ENCODE measurements at places on chromosomes 1 and 21.

DNA sequence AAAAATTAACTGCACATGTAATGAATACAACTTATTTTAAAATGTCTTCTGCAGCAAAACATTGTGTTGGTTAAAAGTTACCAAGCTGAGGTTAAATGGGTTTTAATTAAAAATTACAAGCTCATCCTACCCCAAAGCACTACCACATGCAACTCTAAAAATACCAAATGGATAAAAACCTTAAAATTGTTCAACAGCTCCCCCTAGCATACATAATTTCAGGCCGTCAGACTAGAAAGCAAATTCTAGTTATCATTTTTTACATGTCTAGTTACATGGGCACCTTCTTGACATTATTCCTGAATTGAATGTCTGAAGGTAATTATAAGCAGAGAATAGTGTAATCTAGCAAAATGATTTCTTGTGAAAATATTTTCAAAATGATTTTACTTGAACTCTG is 176.5 kb downstream of the C1orf21 start:
- DNase-seq = peak; percentile 21

DNA sequence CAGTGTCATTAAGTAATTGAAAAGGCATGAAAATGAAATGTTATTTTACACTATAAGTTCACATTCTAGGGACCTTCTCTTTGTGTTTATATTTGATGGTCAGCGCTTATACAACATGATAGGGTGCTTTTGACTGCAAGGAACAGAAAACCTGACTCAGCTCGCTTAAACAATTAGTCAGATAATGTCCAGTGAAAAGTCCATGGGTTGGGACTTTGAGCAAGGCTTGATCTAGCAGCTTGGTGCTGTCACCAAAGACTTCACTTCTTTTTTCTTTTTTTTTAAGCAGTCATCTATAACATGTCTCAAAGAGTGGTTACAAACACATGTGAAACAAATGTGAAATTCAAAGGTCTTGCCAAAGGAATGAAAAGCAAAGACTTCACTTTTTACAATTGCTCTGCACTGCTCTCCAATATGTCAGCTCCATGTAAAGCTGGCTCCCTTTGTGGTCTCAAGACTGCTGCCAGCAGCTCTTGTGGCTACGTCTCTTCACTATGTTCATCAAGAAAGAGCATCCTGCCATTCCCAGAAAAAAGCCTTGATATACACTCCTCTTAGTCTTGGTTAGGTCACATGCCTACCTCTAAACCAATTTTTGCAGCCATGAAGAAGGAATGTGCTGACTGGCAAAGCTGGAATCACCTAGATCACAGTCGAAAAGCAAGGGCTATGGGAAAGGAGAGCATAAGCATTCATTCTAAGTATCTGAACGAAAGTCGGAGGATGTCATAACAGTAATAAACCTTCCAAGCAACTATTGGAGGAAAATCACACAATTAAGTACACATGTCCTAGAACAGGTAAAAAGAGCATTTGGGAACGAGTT is 15.2 kb downstream of the F3 start:
- no peak for DNase-seq

DNA sequence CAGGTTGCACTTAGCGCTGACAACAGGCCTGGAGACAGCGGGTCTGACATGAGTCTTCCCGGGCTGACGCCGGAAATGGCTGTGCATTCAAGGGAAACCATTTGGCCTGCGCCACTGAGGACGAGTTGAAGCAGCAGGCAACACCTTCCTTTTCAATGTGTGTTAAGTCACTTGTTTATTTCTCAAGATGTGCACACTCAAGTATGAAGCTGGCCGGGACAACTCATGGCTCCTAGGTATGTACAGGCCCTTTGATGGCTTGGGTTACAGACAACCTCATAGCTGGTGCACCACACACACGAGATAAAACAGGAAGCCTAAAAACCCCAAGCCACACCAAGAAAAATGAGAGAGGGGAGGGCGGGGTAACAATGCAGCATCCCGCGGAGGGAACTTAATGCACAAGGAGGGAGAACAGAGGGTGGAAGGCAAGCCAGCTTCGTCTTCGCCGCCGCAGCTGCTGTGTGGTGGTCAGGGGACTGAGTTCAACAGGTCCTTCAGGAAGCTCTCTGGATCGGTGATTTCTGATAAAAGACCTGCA is 118.0 kb upstream of the IFFO2 start:
- DNase-seq = no peak

- no peak for DNase-seq
Measured at GRCh38 chr1:242586360-242586680, 61.8 kb upstream of the PLD5 start.

DNA sequence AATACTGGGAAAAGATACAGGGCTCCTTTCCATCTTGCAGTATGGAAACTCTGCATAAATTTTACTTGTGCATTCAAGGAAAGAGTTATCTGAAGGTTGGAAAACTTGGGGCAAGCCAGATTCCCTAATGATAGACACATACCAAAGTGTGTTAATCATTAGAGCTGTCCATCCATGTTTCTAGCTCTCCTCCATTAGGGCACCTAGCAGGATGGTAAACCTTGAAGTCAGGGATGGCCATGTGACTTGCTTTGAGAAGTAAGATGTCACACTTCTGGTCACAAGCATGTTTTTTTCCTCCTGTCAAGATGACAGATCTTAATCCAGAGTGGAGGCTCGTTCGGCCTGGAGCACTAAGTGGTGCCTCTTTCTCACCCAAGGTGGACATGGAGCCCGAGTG is 241.9 kb upstream of the RUNX1 start:
- DNase-seq = no peak

DNA sequence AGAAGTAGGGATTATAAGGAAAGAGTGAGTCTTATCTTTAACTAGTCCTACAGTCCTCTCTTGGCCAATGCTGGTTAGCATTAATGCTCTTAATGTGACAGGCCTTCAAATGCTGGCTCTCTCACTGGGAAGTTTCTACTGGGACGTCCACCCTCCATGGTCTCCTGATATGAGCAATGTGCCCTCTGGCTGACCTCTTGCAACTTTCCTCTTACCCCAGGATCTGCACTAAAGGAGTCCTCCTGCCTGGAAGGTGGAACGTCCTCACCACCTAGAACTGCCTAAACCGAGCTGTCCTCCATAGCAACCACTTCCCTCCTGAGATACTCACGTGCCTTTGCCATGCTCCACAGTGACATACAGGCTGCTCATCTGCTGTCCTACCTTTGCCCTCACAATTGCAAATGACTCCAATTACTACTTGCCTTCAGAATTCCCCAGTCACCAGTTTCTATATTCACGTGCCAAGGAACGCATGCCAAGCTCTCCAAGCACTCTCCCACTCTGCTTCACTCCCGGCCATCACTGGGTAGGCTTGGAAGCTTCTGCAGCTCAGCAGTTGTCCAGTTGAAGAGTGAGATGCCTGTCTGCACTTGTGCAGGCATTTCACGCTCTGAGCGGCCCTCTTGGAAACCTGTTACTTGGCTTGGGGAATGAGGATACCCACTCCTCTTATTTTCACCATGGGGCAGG is 404.7 kb downstream of the RRAGC start:
- no peak for DNase-seq

DNA sequence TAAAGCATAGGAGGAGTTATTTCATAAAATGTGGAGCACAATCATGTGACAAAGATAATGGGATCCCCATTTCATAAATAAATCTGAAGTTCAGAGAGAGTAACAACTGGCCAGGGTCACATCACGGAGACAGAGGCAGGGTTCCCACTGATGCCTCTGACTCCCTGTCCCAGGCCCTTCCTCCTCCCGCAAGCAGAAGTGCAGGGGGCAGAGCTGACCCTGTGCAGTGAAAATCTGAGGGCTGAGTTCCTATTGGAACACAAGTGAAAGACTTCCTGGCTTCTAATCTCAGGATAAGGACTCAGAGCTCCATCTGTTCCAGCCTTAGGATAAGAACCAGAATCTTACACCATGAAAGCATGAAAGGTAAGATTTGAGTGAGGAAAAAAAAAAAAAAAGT is 22.0 kb downstream of the SELL start:
- no peak for DNase-seq

DNA sequence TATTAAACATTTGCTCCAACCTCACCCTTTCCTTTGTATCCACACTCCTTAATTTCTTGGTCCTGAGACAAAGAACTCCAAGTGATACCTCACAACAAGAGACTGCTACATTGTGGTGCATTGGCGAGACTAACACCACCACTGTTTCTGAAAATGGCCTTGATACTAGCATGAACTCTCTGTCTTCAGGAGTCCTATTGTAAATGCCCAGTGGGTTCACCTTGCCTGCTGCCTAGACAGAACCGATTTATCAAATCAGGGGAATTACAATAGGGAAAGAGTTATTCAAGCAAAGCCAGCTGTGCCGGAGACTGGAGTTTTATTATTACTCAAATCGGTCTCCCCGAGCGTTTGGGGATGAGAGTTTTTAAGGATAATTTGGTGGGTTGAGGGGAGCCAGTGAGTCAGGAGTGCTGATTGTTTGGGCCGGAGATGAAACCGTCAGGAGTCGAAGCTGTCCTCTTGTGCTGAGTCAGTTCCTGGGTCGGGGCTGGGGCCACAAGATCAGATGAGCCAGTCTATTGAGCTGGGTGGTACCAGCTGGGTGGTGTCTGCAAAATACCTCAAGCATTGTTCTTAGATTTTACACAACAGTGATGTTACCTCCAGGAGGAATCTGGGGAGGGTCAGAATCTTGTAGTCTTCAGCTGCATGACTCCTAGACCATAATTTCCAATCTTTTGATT is 83.1 kb downstream of the DESI2 start:
- no peak for DNase-seq

DNA sequence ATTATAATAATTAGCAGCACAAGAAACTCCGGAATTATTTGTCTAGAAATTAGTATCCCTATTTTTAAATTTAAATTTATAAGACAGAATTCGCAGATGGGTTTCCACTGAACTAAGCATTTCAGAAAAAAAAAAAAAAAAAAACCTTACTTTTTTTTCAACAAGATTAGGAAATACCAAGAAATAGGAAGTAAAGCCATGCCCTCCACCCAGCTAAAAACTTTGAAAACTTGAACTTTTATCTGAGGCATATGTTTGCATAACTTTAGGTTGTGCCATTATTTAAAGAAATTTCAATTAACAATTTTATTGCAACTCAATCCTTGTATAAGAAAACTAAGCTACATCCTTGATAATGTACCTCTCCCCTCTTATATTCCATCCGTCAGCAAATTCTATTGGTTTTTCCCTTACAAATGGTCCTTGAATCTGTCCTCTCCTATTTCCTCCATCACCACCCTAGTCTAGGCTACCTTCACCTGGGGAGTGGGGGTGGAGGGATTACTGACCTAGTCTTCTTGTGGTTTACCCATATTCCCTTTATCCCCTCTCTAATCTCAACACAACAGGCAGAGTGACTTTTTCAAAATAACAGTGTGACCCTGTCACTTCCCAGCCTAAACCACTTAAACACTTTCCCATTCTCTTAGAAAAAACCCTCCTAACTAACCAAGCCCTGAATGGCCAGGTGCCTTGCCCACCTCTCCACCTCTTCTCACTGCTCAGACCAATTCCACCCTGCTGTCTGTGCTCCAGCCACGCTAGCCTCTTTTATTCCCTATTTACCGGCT is 1.4 kb upstream of the EVI5 start:
- no peak for DNase-seq

- DNase-seq = no peak
Measured at GRCh38 chr21:34158866-34159835, 85.8 kb downstream of the MRPS6 start.

DNA sequence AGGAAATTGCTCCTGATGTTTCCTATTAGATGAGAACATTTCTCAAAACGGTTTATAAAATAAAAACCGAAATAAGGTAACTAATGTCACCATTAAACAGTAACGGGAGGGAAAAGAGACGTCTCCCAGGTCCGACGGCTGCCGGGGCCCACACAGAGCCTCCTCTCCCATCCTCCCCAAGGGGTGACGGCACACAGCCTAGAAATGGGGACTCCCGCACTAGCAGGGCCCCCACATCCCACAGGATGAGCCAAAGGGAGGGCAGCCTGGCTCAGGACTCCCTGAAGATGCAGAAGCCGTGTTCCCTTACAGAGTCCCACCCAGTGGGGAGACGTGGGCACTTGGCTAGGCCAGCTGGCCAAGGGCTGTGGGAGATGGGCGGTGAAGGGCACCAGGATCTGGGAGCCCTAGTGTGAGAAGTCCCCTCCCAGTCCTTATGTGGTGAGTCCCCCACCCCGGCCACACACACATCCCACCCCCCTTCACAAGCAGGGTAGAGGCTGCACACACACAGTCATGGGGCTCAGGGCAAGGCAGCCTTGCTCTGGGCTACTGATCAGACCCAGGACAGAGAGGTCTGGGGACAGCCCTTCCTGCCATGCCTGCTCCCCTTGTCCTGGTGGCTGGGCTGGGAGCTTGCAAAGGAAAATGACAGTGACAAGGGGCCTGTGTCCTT is 3.3 kb downstream of the KRTAP10-3 start:
- DNase-seq = no peak

- peak; percentile 45 for DNase-seq
Measured at GRCh38 chr21:38954588-38955004, 148.9 kb downstream of the ETS2 start.

DNA sequence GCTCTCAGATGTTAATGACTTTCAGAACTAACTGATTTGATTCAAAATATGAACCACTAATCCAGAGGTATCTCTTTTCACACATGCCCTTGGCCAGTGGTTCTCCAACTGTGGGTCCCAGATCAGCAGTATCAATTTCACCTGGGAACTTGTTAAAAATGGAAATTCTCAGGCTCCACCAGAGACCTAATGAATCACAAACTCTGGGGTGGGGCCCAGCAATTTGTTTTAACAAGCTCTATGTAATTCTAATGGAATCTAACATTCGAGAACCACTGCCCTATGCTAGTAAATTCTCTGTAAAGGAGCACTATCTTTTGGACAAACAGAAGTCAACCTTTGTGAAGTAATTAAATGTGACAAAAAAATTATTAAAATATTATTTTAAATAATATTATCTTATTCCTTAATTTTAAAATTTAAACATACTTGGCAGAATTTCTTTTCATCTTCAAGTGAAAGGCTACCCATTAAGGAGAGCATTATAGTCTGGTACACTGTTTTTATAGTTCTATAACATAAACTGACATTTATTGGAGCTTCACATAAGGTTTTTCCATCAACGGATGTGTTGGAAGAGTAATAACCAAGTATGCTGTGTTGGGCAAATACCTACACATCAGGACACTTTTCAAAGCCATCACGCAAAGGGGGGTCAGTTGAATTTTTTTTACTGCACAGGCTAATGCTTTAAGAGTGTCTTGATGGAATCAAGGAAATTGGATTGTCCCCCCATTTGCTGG is 130.4 kb downstream of the LHX4 start:
- DNase-seq = no peak

- no peak for DNase-seq
Measured at GRCh38 chr1:225539575-225539974, 111.7 kb upstream of the LBR start.

- no peak for DNase-seq
Measured at GRCh38 chr1:155598842-155599331, 11.1 kb upstream of the MSTO1 start.

DNA sequence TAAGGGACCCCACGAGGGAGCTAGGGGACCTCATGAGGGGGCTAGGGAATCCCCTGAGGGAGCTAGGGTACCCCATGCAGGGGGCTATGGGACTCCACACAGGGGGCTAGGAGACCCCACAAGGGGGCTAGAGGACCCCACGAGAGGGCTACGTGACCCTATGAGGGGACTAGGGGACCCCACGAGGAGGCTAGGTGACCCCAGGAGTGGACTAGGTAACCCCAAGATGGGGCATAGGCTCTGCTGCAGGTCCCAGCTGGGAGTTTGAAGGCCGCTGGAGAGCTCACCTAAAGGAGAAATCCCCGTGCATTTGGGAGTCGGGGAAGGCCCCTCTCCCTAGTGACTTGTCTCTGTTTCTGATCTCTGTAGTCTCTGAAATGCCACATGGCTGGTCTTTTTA is 50.0 kb upstream of the DMRTB1 start:
- no peak for DNase-seq

Data from SHP77 treated with DMSO at 0.1 percent for 48 hours (cell line).